CD4-positive, alpha-beta T cell treated with Interleukin-21 for 1 hour (primary cell): ENCODE measurements at places on chromosomes 1 and 21.

DNA sequence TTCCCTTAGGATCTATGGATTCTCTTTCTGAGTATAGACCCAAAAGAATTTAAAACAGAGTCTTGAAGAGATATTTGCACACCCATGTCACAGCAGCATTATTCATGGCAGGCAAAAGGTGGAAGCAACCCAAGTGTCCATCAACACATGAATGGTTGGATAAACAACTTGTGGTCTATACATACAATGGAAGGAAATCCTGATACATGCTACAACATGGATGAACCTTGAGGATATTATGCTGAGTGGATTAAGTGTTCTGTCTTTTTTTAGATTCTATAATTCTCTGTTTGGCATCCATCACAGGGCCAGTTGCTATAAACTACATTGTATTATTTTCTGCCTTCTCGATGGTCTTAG is 39.8 kb downstream of the PTPN14 start:
- no peak for DNase-seq

- DNase-seq, result no peak
Measured at GRCh38 chr1:208207388-208208131, 36.6 kb downstream of the PLXNA2 start.

- no peak for DNase-seq
Measured at GRCh38 chr1:174690266-174690665, 242.5 kb downstream of the GPR52 start.

GRCh38 chr21:30126576-30126975 is 40.0 kb downstream of the CLDN17 start:
- no peak for DNase-seq

- no peak for DNase-seq
Measured at GRCh38 chr1:246934765-246935164, 3.0 kb upstream of the AHCTF1 start.

- DNase-seq, result no peak
Measured at GRCh38 chr1:60916906-60917305, 165.5 kb upstream of the NFIA start.

DNA sequence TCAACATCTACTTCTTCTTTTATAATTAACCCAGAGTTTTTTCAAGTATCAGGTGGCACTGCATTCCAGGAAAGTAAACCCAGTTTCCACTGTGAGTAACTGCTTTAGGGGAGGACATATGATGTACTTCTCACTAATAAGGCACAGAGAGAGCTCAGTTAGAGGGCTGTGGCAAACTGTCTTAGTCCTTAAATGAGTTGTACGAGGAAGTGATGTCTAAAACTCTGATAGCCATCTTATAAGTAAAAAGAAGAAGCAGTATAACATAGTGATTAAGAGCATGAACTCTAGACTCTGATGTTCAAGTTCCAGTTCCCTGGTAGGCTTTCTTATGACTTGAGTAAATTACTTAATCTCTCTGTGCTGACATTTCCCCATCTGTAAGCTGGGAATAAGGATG is 58.7 kb upstream of the PTGS2 start:
- DNase-seq, result no peak

GRCh38 chr21:15275615-15276235 is 210.9 kb upstream of the NRIP1 start:
- DNase-seq, result no peak

GRCh38 chr1:66617362-66618184 is 83.6 kb downstream of the SGIP1 start:
- DNase-seq, result no peak

- no peak for DNase-seq
Measured at GRCh38 chr1:68873144-68873543, 376.3 kb upstream of the DEPDC1 start.

GRCh38 chr1:166184897-166185296 is 18.1 kb upstream of the FAM78B start:
- no peak for DNase-seq

DNA sequence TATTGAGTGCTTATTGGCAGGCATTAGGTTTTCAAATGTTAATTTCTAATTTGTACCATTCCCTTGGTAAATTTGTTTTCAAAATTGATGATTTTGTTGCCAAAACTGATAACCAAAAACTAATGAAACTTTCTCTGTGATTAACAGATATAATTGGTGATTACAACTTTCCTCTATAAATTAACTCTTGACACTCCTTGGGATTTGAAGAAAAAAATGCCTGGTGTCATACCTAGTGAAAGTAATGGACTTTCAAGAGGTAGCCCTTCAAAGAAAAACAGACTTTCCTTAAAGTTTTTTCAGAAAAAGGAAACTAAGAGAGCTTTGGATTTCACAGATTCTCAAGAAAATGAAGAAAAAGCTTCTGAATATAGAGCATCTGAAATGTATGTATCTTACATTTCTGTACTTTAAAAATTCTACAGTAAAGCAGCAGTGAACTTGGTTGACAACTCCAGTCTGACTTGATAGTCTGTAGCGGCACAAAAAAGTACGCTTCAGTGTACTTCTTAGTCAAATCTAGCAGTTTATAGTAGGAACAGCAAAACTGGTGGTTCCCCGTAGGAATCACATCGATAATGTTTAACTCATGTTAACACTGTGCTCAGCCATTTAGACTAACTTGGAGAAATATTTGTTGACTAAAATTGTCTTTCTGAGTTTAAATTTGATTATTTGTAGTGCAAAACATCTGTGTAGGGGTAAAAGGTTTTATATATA is 3.0 kb downstream of the USP1 start:
- DNase-seq, result no peak

DNA sequence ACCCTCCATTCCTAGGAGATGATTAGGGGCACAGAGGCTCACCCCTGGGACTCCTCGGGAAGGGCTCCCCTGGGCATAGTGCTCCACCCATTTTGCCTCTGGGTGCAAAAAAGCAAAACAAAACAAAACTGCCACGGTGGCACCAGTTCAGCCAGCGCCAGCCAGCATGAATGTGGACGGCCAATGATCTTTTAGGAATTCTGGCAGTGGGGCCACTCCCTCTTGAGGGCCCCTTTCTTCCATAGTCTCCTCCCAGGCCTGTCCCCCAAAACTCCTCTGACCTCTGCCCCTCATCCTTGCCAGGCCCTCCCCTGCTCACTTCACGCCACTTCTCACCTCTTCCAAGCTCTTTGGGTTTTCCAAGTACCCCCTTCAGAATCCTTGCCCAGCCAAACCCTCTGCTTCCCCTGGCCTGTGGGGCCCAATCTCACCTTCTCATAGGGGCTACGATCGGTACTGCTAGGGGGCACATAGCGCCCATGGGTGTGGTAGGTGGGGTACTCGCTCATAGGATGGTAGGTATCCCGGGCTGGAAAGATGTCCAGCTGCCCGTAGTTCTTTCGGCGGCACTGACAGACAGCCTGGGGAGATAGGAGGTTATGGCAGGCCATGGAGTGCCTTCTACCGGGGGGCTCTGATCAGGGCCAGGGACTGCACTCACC is 13.3 kb downstream of the TRIM46 start:
- no peak for DNase-seq

DNA sequence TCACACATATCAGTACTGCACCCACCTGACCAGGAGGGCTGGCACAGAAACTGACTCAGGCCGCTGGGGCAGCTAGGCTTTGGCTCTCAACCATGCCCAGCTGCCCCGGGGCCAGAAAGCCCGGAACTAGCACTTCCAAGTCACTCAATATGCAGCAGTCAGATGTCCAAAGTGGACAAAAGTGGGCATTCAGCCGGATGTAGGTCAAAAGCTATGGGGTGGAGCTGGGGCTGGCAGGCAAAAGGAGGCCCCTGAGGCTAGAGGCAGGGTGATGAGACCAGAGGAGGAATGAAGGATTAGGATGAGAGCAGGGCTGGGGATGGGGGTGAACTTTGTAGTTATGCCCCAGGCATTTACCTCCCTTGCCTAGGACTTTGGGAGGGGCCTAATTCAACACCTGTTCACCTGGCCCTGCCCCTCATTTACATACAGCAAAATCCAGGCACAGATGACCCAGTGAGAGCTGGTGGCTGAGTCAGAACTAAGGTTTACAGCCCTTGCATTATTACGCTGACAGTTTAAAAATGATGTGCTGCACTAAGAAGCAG is 30.7 kb upstream of the EDN2 start:
- DNase-seq, result no peak

DNA sequence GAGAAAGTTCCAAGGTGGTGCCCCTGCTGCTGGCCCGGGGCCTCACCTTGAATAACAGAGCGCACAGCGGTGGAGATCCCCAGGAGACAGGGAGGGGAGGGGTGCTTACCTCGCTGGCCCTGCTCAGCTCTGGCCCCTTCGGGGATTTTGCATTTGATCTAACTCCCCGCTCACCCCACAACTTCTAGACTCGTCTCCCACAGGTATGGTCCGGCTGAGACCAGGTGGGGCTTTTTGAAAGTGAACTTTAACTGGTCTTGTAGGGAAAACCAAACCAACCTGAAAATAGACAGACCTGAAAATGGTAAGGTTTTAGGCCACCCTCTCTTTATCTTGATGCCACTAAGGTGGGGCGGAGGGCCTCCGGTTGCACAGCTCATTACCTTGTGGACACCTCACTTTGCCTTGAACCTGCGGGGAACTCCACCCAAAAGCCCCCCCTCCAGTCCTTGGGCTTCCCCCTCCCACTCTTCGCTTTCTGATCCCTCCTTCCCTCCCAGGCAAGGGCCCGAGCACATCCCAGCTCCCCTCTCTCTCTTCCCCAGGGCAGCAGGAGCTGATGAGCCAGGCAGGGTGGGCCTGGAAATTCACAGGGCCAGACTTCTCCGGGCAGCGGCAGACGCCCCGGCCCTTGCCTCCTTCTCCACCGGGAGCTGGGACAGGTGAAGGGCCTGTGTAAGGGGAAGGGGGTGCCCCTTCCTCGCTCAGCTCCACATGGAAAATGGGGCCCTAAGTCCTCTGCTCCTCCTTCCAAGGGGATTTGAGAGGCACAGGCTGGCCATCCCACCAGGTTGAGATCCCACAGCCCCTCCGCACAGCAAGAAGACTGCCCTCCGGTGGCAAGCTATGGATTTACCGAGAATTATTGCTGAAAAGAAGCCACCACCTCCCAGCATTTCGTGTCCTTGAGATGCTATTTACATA is 16.1 kb downstream of the TNFRSF8 start:
- DNase-seq, result peak; percentile 55

DNA sequence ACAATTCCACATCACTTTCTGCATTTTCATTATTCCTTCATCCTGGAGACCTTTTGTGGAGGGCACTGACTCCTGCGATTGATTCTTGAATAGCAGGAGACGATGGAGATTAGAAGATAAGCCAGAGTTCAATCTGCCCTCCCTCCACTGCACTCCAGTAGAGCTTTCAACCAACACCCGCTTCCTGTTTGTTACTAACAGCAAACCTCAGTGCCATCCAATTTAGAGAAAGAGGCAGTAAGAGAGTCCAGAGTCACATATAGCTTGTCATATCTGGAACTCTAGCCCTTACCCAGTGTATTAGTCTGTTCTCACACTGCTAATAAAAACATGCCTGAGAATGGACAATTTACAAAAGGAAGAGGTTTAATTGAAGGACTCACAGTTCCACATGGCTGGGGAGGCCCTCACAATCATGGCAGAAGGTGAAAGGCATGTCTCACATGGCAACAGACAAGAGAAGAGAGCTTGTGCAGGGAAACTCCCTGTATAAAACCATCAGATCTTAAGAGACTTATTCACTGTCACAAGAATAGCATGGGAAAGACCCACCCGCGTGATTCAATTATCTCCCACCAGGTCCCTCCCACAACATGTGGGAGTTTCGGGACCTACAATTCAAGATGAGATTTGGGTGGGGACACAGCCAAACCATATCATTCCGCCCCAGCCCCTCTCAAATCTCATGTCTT is 55.9 kb downstream of the PCBP3 start:
- DNase-seq, result no peak

- DNase-seq, result no peak
Measured at GRCh38 chr1:3899754-3900149, 320 bp downstream of the C1orf174 start.

GRCh38 chr1:233972951-233973635 is 68.6 kb downstream of the SLC35F3 start:
- no peak for DNase-seq

DNA sequence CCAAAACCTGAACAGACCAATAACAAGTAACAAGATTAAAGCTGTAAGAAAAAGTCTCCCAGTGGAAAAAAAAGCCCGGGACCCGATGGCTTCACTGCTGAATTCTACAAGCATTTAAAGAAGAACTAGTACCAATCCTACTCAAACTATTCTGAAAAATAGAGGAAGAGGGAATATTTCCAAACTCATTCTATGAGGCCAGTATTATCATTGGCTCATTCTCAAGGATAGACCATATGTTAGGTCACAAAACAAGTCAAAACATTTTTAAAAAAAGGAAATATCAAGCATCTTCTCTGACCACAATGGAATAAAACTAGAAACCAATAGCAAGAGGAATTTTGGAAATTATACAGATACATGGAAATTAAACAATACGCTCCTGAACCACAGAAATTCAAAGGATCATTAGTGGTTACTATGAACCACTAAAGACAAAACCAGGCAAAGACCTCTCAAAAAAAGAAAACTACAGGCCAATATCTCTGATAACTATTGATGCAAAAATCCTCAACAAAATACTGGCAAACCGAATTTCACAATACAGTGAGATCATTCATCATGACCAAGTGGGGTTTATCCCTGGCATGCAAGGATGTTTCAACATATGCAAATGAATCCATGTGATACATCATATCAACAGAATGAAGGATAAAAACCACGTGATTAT is 13.9 kb upstream of the IL20 start:
- no peak for DNase-seq

DNA sequence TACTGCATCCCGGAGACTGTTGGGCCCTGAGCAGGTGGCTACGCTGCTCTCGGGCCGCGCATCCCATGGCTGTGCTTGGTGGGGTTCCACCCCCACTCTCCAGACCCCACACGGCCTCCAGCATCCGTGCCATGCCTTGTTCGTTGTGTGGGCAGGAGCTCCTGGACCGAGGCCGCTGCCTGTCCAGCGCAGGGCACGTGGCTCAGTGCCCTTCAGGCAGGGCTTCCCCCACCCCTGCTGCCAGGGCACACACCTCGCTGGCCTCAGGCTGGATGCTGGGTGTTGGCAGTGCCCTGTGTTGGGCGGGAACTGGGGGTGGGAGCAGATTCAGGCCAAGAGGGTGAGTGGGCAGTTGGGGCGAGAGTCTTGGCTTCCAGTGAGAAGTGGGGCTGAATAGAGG is 9.9 kb downstream of the PRKCZ start:
- DNase-seq, result no peak

DNA sequence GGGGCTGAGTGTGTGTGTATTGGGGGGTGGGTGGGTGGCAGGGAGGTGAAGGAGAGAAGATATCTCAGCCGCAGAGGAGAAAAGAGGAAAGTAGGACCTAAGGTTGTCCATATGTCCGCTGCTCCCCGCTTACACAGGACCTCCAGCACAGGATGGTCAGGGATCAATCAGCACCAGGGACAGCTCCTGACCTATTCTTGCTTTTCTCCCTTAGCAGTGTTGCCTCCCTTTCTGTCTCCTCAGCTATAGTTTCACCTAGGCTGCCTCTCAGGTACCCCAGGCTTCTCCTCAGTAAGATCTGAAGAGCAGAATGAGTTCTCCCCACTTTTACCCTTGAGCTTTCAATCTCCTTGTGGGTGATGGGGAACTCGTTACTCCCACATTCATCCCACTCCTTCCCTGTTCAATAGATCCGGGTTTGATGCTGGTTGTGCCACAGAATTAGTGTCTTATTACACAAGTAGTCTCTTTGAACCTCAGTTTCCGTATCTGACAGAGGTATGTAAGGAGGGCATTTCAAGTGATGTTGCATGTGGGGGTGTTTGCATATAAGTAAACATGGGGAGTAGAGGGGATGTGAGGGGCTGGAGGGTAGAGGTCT is 1.4 kb upstream of the DPH2 start:
- DNase-seq, result no peak
